SW 1271 (cell line): ENCODE measurements at places on chromosomes 4 and X.
A peak's percentile ranks its signal among the peaks of the same experiment; 100 is the strongest.

DNA sequence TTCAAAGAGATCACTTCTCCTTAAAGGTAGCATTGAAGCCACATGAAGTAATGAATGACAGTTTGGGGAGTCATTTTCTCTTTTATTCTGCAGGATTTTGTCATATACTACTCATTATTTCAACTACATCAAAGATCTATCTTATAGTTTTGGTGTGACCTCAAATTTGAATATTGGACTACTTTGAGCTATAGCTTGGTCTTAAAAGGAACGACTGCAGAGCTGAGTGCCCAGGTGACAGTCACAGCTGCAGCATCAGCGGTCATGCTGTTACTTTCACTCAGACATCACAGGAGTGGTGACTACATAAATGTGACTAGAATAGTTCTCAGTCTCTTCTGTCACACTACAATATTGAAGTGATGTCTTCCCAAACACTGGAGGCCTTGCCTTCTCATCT lies 10.7 kb upstream of the SPCS3 start:
- no peak for DNase-seq

- DNase-seq: no peak
These were observed 41.5 kb downstream of the DTHD1 start for GRCh38 chr4:36322921-36323354.

DNA sequence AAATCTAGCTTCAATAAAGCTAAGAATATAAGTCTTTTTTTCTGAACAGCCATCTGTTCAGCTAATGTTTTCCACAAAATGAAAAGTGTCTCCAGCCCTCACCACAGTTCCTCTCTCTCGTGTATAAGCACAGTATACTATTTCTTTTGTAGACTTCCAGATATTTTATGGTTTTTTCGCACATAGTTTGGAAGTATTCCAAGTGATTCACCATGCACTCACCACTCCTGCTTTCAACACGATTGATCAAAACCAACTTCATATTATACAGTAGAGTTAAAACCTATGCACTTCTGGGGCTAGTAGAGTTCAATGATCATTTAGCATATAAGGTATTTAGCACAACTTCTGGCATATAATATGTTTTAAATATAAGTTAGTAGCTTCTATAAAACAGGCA lies 105.8 kb upstream of the DCAF12L1 start:
- DNase-seq: no peak

- DNase-seq: no peak
These were observed 520.1 kb upstream of the FRG1 start for GRCh38 chr4:189420572-189420971.

- no peak for DNase-seq
These were observed 720.7 kb downstream of the PCDH18 start for GRCh38 chr4:136811496-136812077.

GRCh38 chr4:3044870-3045819 lies 29.2 kb downstream of the HTT-AS start:
- DNase-seq: no peak

GRCh38 chr4:31416498-31416897 lies 696.3 kb downstream of the PCDH7 start:
- DNase-seq: no peak

- no peak for DNase-seq
These were observed 26.7 kb downstream of the TMEM192 start for GRCh38 chr4:165085946-165086345.

- DNase-seq: no peak
These were observed 508.4 kb upstream of the FTHL17 start for GRCh38 chrX:31580227-31580626.

DNA sequence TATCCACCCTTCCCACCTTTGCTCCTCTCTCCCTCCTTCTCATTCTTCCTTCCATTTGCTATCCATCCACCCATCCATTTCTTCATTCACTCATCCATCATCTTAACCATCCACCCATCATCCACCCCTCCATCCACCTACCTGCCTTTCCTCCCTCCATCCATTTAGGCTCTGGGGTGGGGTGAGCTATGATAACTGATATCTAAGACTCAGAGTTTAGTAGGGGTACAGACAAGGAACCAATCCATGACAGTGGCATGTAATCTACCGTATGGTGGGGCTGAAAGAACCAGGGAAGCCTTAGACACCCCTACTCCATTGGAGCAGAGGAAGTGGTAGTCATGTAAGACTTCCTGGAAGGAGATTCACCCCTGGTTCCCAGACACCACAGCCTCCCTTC lies 23.2 kb downstream of the PSAPL1 start:
- DNase-seq: no peak

- no peak for DNase-seq
These were observed 24.3 kb upstream of the FAM47C start for GRCh38 chrX:36983831-36984230.

DNA sequence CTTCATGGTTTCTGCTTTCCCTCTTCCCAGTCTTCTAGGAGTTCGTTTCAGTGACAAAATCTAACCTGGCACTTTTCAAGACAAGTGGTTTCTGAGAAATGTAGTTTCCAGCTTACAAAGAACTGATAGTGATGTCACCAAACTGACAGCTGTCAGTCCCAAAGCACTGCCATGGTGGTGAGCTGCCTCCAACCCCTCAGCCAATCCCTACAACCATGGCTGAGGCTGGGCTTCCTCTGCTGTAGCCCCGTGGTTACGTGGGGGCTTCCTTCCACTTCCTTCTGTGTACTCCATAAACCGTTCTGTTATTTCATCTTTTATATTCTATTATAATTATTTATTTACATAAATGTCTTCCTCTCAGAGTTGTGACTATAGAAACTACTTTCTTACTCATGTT lies 198.6 kb upstream of the AGA start:
- no peak for DNase-seq

- DNase-seq: no peak
These were observed 56.9 kb downstream of the CPLX1 start for GRCh38 chr4:768995-769394.

- DNase-seq: peak; percentile 2
These were observed 260.5 kb downstream of the TMA16 start for GRCh38 chr4:163755013-163755412.

GRCh38 chrX:53186351-53186750 lies 38.7 kb downstream of the KDM5C start:
- DNase-seq: no peak

DNA sequence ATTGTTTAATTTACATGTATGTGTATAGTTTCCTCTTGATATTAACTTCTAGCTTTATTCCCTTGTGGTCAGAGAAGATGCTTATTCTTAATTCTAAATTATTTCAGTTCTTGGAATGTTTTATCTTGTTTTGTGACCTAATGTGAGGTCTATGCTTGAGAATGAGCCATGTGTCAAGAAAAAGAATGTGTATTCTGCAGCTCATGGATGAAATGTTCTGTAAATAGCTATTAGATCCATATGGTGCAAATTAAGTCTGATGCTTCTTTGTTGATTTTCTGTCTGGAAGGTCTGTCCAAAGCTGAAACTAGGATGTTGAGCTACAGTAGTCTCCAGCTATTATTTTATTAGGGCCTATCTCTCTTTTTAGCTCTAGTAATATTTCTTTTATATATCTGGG lies 187.3 kb upstream of the RASGEF1B start:
- DNase-seq: no peak

- DNase-seq: no peak
These were observed 195.0 kb upstream of the CLNK start for GRCh38 chr4:10879411-10880110.

- no peak for DNase-seq
These were observed 89.5 kb downstream of the TASL start for GRCh38 chrX:30488092-30488491.

- no peak for DNase-seq
These were observed 122.2 kb upstream of the PDE5A start for GRCh38 chr4:119750771-119751170.

DNA sequence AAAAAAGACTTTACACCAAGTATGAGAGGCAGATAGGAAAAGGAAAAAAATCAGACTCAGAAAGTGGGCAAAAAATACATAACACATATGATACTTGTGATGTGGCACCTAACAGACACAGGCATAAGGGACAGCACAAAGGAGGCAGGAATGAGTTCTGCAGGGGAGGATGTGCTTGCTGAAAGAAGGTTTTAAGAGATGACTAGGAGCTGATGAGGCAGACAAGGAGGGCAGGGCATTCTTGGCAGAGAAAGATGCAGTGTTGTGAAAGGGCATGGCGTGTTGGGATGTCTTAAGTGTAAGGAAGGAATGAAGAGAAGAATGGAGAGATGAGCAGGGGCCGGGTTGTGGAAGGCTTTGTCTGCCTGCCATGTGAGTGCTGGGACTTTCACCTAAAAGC lies 49.7 kb upstream of the TMEM154 start:
- no peak for DNase-seq

- no peak for DNase-seq
These were observed 214.2 kb downstream of the GPC3 start for GRCh38 chrX:133771086-133771646.

DNA sequence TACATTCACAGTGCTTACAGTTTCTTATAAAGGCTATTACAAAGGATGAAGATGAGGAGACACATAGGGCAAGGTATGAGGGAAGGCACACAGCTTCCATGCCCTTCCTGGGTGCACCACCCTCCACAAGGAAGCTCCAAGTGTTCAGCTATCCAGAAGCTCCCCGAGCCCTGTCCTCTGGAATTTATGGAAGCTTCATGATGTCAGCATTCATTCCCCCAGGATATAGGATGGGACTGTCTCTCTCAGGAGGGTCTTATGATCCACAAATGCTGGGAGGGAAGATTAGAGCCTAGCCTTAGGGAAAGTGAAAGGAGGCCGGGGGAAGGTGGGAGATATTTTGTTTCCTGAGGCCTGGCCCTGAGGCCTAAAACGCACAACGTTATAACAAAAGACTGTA lies 236.0 kb downstream of the ANK2 start:
- DNase-seq: no peak

GRCh38 chr4:24741910-24742309 lies 53.5 kb upstream of the SOD3 start:
- no peak for DNase-seq

DNA sequence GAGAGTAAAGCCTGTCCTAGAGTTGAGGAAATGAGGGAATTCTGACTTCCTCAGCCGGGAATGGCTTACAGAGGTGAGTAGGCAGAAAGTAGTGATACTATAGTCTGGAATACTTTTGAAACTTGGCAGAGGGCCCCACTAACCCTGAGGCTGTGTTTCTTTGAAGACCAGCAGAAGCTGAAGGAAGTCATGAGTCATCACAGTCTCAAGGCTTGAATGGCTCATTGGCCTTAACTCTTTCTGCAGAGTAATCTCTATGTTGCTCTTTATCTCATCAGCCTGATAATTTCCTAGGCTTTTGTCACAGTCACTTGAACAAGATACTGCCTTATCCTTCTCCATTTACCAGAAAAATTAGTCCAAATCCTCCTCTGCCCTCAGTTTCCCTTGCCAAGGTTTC lies 80.8 kb downstream of the ANKRD50 start:
- DNase-seq: peak; percentile 69

DNA sequence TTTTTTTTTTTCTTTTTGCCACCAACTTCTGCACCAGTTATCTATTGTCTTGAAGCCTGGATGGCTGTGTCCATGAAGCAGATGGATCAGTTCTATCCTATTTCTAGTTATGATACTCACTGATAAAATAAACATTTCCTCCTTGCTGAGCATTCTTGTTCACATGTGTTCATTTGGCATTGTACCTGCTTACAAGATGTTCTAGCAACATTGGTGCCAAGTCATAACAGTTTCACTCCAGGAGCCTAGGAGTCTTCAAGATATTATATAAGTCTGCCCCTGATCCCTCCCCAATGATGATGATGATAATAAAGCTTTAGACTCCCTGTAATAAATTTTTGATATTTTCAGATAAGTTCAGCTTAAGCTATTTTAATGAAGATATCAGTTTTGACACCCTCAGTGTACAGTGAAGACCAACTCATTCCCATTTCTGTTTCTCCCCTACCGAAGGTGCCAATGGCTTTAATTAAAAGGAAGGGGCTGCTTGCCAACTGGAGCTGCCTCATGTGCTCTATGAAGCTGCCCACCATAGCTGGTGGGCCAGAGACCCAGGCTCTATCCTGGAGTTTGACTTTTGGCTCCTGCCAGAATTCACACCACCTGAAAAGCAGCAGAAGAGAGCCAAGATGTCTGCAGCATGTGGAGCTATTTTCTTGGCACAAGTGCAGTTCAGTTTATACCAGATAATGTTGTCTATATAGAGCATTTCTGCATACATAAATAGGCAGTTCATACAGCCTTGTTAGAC lies 265.4 kb upstream of the TET2 start:
- DNase-seq: no peak
